ENCODE measurements at places on chromosomes 3 and 15.

GRCh38 chr15:70314688-70315087 lies 217.0 kb upstream of the TLE3 start:
- no peak for DNase-seq

- DNase-seq: no peak
Measured at GRCh38 chr3:14460342-14461005, 58.1 kb downstream of the SLC6A6 start.

DNA sequence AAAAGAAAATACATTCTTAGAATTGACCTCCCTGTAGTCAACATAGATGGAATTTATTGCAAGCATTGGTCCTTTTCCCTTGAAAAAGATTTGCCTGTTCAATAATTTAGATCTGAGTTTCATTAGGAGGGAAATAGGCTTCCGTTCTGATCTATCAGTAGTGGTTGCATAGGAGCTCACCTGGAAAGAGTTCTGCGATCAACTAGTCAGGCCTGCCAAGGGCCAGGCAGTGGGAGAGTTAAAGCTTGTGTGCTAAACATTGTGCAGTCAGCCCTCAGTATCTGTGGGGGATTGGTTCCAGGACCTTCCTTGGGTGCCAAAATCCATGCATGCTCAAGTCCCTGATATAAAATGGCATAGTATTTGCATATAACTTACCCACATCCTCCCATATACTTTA lies 29.6 kb upstream of the IDH2 start:
- no peak for DNase-seq

DNA sequence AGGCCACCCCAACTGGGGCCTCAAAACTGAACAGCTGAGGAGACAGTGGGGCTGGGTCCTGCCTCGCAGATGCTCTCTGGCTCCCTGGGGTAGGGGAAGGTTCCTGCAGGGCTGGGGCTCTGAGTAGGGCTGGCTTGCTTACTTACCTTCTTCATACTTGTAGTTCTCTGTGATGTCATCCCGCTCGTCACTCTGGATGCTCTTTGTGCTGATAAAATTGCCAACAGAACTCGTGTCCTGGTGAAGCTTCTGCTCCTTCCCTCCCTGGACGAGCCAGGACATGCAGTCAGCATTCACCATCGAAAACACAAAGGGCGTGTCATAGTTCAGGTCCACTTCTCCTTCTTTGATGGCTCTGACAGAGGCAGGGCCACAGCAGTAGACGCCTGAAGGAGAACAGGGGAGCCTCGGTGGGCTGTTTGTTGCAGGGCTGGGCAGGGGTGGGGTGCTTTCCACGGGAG lies 17.9 kb upstream of the EPB42 start:
- no peak for DNase-seq

DNA sequence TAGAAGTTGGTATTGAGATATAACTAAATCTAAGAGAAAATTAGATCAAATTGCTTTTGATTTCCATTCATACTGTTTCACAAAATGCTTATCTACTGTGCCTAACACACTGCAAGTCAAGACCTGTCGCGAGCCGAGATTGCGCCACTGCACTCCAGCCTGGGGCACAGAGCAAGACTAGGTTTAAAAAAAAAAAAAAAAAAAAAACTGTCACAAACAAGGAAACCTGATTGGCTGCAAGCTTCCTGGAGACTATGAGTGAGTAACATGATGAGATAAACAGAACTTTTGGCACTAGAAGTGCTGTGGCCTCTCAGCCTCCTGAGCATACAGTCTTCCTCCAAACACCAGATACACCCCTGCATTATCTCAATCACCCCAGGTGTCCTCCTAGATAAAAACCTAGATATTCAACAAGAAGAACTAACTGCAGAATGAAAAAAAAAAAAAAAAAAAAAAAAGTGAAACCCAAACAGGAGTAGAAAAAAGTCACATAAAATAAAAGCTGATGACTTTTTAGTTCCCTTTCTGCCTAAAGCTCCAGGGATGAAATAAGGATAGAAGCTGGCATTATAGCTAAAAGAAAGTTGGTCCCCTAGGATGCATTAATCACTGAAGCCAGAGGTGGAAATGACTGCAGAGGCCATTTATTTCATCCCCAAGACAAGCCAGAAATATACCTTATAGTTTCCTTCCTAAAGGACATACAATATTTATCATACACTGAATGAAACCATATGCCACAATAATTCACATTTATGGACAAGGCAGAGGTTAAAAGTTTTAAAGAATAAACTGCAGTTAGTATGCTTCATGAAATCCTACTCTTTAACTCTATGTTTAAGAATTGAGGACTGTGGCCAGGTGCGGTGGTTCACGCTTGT lies 82.4 kb downstream of the P3H2 start:
- no peak for DNase-seq

DNA sequence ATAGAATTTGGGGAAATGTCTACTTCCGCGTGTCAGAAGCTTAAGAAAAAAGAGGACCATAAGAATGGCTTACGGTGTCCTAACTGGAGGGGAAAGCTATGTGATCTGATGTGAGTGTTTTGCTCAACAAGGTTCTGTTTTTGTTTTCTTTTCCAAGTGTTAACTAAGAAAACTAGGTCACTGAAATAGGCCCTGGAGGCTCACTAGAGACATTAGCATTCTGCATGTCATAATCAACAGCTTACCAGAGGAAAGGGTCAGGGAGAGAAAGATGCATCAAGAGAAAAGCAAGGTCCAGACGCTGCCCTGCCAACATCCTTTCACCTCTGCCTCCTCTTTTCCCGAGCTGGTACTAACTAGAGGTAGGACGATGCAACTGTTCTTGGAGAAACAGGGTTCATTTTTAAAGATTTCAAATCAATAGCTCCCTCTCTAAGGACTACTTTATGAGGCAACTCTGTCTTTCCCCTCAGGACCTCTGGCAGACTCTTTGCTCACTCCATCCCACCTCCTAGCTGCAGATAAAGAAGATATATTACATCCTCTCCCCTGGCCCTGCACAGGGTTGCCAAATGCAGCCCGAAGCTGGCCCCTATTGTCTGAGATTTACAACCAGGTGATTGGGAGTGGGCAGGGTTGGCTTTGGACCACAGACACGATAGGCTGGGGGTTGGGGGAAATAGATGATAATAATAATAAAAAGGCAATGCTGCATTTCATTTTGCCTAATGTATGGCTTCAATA lies 209.9 kb upstream of the SLC2A2 start:
- DNase-seq: no peak

DNA sequence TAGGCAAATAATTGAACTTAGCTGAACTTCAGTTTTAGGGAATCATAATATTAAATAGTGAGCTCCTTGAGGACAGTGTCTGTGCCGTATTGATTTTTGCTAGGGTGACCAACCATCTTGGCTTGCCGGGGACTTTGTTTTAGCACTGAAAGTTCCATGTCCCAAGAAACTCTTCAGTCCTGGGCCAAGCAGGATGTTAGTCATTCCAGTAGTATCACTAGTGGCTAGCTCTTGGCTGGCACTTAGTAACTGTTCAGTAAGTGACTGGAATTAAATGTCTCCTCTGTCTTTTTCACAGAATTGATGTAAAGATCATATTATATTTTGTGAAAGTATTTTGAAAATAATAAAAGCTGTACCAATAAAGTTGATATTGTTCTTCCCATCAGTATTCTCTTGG lies 42.3 kb downstream of the RSRC1 start:
- no peak for DNase-seq

DNA sequence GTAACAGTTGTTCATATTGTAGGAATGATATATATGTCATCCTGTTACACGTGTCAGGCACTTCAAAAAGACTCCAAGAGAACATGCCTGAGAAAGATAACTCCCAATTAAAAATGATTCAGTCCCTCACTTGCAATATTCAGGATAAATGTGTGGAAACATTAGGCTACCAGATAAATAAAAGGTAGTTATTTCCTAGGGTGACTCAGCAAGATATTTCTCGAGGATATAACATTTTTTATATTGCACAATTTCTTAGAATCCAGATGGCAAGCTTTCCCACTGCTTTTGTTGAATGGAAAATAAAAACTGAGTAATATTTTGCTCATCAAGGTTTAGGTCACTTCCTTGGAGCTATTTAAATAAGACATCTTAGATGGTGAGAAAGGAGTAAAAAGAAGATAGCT lies 181.4 kb downstream of the GAP43 start:
- DNase-seq: no peak

DNA sequence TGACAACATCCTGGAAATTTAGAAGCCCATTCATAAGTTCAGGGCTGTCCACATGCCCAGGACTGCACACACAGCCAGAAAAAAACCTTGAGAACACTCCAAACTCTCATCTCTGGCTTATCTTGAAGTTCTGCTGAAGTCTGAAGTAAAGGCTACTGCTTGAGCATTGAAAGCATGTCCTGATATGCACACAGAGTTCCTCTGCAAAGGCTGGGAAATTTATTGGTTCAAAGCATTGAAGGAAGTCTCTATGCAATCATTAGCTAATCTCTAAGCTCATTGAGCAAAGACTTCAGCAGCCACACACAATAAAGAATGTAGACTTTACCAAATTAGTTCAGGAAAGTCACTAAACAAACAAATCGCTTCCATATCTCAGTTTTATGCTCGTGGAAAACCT lies 162.0 kb upstream of the STT3B start:
- no peak for DNase-seq

GRCh38 chr3:168885028-168885427 lies 778.5 kb downstream of the MECOM start:
- DNase-seq: no peak

- DNase-seq: no peak
Measured at GRCh38 chr3:4895838-4896237, 83.4 kb upstream of the BHLHE40 start.

DNA sequence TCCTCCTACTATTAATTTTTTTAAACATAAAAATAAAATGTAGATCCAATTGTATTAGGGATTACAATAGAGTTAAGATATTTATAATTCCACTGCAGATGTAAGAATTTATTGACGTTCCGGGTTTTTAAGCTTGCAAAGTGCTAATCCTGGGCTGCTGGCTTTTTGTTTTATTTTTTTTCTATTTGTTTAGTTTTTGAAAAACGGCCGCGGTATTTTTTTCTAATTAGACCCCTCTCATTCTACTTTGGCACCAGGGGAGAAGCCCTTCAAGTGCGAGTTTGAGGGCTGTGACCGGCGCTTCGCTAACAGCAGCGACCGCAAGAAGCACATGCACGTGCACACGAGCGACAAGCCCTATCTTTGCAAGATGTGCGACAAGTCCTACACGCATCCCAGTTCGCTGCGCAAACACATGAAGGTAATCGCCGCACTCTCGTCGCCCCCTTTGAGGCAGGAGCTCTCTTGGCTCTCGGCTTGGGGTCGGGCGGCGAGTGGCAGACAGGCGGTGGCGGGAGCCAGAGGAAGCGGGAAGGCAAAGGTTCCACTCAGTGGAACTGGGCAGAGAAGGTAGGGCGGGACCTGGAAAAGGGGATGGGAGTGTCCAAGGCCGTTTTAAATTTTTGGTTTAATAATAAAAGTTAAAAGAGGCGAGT lies 3.2 kb downstream of the ZIC1 start:
- DNase-seq: no peak

- DNase-seq: no peak
Measured at GRCh38 chr3:181056136-181056732, 66.7 kb upstream of the DNAJC19 start.

DNA sequence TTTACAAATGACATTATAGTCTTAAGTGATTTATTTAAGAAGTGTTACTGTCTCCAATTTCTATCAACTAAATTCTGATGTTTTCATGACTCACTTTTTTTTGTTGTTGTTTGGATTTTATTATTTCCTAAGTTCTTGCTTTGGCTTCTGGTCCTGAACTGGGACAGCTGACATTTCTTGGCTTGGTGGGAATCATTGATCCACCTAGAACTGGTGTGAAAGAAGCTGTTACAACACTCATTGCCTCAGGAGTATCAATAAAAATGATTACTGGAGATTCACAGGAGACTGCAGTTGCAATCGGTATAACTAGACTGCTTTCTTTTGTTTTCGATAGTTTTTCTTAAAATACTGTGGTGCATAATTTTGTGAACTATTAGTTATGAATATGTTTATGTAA lies 47.5 kb downstream of the ASTE1 start:
- DNase-seq: no peak

- DNase-seq: no peak
Measured at GRCh38 chr15:75905231-75905630, 1.6 kb downstream of the FBXO22 start.

DNA sequence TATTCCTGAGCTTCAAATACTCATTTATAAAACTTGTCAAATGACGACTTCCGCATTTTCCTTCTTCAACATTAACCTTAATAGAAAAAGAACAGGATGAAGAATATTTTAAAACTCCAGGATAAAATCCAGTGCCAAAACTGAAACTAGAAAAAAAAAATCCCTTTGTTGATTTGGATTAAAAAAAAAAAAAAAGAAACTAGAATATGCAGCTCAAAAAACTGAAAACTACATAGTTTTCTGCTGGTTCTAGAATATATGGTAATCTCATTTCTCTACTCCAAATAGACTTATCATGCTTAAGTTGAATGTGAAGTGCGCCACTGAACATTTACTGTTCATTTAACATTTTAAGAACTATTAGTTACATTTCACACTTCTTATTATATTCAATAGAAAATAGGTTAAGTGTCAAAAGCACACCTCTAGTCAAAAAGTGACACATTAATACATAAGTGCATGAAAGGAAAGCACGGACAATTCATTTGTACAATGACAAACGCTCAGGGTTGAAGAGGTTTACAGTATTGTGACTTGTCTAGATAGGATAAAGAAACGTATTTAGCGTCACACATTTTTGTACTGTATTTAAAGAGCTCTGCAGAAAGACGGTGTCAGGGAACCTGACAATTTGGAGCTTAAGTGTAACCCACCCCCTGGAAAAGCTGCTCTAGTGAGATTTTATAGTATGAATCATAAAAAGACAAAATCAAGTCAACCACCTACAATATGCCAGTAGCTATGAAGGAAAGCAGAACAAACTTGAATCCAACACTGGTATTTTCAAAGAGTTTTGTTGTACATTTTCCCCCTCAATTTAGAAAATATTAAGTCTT lies 5.8 kb downstream of the TRA2B start:
- DNase-seq: no peak

- no peak for DNase-seq
Measured at GRCh38 chr3:24161841-24162240, 216.8 kb downstream of the NR1D2 start.

- DNase-seq: no peak
Measured at GRCh38 chr15:58465866-58466517, 34.2 kb downstream of the LIPC start.

DNA sequence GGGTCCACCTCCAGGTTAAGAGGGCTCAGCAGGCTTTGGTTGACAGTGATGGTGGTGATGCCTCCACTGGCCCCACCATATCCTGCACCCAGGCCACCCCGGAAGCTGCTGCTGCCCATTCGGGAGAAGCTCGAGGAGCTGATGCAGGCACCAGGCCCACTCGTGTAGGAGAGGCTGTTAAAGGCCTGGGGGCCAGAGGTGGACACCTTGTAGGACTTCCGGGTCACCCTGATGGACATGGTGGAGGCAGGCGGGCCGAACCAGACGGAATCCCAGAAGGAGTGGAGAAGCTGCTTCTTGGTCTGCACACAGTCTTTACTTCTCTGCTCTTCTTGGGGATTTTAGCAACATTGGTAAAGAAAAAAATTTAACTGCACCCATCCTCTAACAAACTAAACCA lies 65.2 kb upstream of the CDAN1 start:
- no peak for DNase-seq

DNA sequence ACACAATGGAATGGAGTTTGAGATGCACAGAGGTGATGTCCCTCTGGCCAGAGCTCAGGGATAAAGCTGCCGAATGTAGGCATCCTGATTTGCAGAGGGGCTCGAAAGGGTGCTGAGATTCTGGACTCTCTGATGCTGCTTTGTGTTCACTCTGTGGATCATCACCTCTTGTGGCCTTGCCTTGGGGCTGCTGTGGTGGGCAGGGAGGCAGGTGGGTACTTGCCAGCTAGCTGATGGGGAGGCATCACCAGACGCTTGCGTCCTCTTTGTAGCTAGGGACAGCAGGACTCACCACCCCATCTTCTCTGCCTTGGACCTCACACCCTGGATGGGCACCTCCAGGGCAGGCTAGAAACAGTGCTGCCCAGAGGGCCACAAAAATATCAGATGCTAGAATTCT lies 14.6 kb upstream of the RASGRF1 start:
- DNase-seq: no peak
